ENCODE measurements at places on chromosomes 5 and 9. TPM values are rescaled to one million over a fixed set of nuclear protein-coding genes. Genes with fewer than 3 reads are reported as not detected.

Gene PRRX2
- total RNA-seq, result not detected

GRCh38 chr9:124164811-124165210, 92.9 kb upstream of the NEK6 start:
- no peak for DNase-seq

GRCh38 chr5:90051756-90052155, 357.8 kb downstream of the CETN3 start:
- DNase-seq, result no peak

GRCh38 chr5:60852940-60853339, 8.9 kb upstream of the ELOVL7 start:
- no peak for DNase-seq

DNA sequence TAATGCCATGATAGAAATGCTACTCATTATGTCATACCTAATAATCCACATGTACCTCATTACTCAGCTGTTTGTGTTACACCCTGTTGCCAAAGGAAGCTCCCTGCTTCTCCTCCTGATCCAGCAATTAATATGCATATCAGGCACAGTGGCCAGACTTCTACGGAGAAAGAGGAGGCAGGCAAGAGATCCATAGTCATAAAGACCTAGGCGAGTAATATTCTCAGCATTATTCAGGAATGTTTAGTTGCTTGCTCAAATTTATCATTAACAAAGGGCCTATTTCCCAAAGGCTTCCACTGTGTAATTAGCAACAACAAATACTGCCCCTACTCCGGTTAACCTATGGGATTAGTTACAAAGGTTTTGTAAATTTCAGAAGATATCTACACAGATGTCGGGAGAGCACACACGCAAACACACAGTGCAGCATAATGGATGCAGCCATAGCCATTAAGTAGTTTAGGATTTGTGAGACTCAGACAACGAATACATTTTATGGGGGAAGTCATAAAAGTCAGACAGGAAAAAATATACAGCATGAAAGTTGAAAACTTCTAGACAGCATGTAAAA, 192.6 kb downstream of the EFNA5 start:
- no peak for DNase-seq

- DNase-seq, result peak; percentile 14
Observed at GRCh38 chr5:167908606-167909005, 382.8 kb upstream of the WWC1 start.

DNA sequence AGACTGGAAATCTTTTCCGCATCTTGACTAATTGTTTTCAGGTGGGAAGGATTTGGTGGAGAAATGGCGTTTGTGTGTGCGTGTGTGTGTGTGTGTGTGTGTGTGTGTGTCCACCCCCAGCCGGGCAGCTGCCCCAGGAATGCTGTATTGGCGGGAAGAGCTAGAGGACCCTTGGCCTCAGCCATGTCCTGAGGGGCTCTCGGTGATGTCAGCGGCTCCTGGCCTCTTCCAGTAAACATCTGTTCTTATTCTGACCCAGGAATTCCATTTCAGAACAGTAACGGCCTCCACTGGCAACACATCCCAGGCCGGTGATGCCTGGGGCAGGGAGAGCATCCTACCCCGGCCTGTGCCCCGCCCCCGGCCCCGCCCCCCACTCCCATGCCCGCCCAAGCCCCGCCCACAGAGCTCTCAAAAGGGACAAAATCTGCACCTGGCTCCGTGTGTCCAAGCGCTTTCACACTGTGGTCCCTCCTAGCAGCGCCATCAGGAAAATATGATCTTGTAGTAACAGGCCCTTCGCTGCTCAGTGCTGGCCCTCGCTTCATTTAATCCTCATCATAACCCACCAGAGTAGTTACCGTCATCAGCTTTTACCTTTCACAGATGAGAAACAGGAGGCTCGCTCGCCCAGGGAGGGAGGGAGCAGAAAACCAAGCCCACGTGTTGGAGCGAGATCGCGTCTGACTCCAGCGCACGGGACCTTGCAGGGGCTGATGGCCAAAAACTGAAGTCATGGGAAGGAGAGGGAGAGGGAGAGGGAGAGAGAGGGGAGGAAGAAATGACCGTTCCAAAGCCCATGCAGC, 18.9 kb downstream of the ADAMTS2 start:
- no peak for DNase-seq

Gene PCDHB4
- total RNA-seq, result not detected

DNA sequence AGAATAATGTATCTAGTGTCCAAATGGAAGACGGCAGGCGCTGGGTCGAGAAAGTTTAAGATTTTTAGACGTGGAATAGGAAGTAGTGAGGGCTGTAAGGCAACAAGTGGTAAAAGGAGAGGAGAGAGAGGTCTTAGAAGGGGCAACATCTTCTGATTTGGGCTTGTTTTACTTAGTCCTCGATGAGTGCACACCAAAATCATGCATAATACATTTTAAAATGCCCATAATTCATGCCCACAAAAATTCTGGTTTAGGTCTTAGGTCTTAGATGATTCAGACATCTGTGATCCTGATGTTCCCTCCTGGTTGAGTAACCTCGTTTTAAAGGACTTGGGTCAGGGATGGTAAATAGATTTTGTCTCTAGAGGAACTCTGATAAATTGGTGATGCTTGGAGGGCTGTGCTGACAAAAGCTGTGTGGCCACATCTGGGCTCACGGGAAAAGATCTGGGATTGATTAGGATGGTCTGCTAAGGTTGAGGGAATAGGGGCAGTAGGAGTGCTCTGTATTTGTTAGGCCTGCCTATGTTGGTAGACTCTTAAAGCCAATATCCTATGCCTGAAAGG, 476.3 kb downstream of the CCDC171 start:
- DNase-seq, result peak; percentile 52

- DNase-seq, result no peak
Observed at GRCh38 chr5:176692326-176692725, 45.0 kb downstream of the TSPAN17 start.

Gene SLC2A6
- 2.3 TPM for total RNA-seq

GRCh38 chr5:62197697-62198096, 108.3 kb upstream of the KIF2A start:
- no peak for DNase-seq

Gene PCDHA13
- not detected for total RNA-seq

DNA sequence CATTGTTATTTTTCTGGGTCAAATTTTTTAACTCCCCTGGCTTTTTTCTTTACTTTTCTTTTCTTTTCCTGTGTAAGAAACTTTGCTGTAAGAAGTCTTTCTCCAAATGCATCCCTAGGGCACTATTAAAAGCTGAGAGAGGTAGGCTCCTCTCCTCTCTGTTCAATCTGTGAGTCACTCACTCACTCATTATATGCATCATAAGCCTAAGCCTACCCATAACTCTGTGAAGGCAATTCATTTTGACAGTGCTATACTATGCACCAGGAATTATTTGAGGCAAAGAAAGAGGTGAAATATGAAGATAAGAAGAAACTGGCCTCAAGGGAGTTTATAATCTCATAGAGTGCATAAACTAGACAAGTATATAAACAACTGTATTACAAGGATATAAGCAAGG, 67.9 kb upstream of the PRR16 start:
- peak; percentile 53 for DNase-seq

GRCh38 chr5:73938280-73938937, 312.4 kb downstream of the ARHGEF28 start:
- peak; percentile 97 for DNase-seq

DNA sequence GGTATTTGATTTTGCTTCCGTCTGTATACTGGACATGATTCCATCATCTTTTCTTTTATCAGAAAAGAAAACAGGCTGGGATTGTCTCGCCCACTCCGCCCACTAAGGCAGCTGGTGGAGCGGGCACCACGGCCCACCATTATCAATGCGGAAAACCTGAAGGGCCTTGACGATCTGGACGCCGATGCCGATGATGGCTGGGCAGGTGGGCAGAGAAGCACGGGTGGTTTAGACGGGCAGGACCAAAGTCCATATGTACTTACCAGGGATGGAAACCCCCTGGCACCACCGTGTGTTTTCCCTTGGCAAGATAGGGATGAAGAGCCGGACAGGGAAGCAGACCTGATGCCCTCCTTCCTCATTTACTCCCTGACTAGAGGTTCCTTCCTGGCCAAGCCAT, 53.7 kb downstream of the PRRC2B start:
- no peak for DNase-seq
